ENCODE measurements at places on chromosomes 6 and 20.

DNA sequence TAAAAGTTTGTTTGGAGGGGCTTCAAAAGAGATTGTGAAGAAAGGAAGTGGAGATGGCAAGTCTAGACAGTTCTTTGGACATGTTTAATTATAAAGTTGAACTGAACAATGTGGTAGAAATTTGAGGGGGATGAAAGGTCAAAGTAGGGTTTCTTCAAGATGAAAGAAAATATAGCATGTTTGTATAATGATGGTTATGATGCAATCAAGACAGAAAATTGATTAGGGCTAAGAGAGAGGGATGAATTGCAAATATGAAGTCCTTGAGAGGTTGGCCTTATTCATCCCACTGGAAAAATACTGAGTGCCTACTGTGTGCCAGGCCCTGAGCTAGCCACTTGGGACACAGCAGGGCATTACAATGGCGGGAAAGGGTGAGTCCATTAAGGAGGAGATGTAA is 37.6 kb downstream of the NHSL1 start:
- DNase-seq = no peak

- no peak for DNase-seq
These were observed 32.0 kb downstream of the CFAP61 start for GRCh38 chr20:20084296-20084752.

- DNase-seq = no peak
These were observed 150.7 kb upstream of the SGK1 start for GRCh38 chr6:134468633-134469032.

GRCh38 chr20:54108326-54108642 is 37.9 kb upstream of the BCAS1 start:
- no peak for DNase-seq

All from kidney tubule cell (primary cell).